ENCODE measurements at places on chromosomes 13 and 19.
A peak's percentile ranks its signal among the peaks of the same experiment; 100 is the strongest.

DNA sequence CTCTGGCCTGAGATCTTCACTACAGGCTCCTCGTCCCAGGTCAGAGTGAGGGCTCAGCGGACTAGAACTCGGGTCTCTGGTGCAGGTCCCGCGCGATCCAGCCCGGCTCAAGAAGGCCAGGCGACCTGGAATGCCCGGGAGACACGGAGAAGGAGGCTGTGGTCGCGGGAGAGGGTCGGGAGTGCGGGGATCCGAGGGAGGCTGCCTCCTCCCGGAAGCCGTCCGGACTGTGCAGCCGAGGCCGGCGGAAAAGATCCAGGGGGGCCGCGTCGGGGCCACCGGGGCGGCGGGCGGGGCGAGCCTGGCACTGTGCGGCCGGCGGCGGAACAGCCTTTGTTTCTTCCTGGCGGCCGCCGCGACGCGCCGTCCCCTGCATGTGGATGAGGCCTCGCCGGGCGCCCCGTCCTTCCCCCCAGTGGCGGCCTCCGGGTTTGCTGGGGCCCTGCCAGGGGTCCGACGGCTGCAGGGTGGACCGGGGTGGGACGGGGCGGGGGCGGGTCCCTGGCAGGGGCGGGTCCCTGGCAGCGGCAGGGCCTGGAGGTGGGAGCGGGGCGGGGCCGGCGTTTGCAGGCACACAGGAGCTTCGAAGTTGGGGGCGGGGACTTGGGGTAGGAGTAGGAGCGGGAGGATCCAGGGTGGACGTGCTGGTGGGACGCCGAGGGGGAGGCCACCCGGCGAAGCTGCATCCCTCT is 1.0 kb upstream of the SLC7A10 start:
- DNase-seq, result no peak

DNA sequence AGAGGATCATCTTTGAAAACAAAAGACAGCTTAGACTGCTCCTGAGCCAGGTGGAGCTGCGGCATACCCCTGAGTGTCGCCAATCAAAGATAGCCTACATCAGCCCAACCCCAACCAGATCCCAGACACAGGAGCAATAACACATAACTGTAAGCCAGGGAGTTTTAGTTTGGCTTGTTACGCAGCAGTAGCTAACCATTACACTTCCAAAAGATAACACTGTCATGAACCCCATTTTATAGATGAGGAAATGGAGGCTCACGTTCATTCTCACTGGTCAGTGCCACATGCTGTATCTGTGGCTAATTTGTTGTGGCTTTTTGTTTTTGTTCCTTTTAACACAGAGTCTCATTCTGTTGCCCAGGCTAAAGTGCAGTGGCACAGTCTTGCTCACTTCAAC is 47.3 kb downstream of the TINCR start:
- DNase-seq, result no peak

GRCh38 chr19:461721-462551 is 1.1 kb upstream of the SHC2 start:
- no peak for DNase-seq

DNA sequence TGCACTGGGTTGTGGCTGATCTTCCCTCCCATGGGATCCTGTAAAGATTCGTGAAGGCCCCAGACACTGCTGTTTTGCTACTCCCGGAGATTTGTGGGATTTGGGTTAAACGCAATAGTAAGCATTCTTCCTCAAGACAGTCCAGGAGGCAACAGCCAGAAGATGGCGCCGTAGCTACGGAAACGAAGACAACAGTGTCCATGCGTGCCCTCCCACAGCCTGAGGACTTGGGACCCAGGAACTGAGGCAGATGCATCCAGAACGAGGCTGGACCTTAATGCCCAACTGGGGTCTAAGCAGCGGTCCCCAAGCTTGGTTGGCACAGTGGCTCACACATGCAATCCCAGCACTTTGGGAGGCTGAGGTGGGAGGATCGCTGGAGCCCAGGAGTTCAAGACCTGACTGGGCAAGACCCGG is 57.6 kb upstream of the ZNF507 start:
- peak; percentile 34 for DNase-seq

- no peak for DNase-seq
These were observed 8.3 kb upstream of the NANOS3 start for GRCh38 chr19:13868663-13869062.

DNA sequence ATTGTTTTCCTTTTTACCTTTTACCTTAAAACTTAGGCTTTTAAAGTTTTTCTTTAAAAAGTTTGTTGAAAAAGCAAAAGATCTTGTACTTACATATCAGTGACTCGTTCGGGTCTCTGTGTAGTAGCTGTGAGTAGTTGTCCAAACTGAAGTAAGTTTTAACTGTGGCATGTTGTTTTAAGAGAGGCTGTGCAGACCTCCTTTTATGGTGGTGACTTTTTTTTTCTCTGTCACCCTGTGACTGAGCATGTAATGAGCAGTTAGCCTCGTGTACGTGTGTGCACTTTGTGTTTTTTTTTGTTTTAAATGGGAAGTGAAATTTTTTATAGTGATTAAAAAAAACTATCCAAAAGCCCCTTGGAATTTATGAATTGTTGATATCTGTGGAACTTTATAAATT is at the start of gene GPR183:
GPR183 (minus strand) TSS at position 153 of the 400 bp plus-strand sequence. CDS start 11,254 bp downstream, outside the sequence.
- DNase-seq, result peak; percentile 78

All from activated CD4-positive, alpha-beta T cell treated with anti-CD3 and anti-CD28 coated beads, Interleukin-2, Interleukin-6, amounts not matched to agents 100 ng/mL and 50 ng/mL, durations not matched to agents 16 hours and 8 hours (primary cell).